ENCODE measurements at places on chromosomes 4 and X.

DNA sequence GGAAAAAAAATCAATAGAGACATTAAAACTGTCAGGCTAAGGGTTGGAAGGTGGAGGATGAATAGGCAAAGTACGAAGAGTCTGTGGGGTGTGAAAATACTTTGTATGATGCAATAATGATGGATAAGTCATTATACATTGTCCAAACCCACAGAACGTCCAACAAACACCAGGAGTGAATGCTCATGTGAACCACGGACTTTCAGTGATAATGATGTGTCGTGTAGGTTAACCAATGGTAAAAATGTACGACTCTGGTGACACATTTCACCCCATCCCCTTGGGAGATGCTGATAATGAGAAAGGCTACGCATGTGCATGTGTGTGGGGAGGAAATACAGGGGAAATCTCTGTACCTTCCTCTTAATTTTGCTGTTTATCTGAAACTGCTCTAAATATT lies 665.2 kb downstream of the FAT4 start:
- no peak for DNase-seq

DNA sequence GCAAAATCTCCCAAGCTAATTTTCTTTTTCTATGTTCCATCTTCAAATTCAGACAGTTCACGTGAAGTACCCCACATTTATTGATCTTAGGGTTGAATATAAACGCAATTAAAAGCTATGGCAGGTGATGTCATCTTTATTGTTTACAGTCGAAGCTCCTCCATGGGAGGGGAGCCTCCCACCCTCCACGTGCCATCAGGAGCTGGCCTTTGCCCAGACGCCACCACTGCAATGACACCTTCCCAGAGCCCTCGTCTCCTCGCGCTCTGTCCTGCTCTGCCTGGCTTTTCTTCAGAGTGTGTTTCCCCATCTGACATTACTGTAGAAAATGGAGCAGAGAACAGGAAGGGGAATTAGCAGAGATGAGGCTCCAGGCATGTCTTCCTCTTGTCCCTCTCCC lies 18.8 kb upstream of the CYP4V2 start:
- DNase-seq = no peak

DNA sequence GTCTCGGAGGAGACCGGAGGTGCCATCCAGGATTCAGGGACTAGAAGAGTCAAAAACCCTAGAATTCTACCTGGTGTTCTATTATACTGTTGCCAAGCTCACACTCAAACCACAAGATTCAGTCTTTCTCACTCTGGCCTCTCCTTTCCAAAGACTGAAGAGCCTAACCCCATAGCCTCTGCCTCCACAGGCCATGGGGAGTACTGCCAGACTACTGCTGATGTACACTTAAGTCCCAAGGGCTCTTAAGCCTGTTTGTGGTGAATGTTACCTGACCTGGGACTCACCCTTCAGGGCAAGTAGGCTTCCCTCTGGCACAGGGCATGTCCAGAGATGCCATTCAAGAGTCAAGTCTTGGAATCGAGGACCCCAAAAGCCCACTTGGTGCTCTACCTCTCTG lies 58.9 kb upstream of the IRS4 start:
- DNase-seq = no peak

DNA sequence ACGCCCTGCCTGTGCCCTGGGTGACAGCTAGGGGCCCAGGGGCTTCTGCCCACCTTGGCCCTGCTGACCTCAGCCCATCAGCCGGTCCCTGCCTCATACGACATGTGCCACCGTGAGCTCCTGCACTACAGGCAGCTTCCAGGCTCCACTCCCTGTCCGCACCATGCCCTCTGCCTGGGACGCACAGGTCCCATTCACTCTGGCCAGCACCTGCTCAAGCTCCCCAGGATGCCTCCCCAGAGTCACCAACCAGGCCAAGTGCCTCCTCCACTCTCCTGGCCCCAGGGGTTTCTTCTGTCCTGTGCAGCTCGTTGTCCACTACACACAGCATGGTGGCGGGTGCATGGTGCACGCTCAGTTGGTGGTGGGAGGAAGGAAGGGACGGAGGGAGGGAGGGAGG lies 20.2 kb upstream of the MRFAP1 start:
- no peak for DNase-seq
